ENCODE measurements at places on chromosomes 13 and 19. TPM values are rescaled to one million over a fixed set of nuclear protein-coding genes. Genes with fewer than 3 reads are reported as not detected.

Gene ZNF729
- 0.08 TPM for total RNA-seq

DNA sequence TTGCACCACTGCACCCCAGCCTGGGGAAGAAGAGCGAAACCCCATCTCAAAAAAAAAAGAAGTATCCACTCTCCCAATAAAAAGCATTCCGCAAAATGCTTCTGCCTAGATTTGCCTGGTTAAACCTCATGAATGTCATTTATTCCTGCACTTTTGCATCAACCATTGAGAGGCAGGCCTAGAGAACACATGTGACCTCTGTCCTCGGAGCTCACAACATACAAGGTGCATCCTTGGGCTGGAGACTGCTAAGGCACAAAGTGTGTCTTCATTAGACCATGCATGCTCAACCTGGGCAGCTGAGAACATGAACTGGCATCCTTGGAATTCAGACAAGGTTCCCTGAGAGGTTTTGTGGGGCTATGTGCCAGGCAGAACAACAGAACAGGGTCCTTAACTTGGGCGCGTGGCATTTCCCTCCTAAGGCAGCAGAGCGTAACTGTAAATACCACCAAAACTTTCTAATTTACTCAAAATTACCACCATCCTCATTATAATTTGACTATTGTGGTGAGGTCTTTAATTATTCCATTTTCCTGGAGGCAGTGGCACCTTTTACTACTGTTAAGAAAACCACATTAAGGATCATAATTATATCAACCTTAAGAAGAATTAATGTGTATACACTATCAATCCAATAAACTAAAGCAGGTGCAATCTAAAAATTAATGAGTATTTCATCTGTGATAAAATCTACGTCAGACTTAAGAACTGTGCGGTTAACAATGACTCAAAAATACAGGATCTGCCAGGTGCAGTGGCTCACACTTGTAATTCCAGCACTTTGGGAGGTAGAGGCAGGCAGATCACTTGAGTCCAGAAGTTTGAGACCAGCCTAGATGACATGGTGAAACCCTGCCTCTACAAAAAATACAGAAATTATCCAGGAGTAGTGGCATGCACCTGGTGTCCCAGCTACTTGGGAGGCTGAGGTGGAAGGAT is 13.8 kb downstream of the RCBTB1 start:
- DNase-seq, result no peak

- DNase-seq, result no peak
Observed at GRCh38 chr13:56886398-56886797, 254.3 kb upstream of the PRR20A start.

- no peak for DNase-seq
Observed at GRCh38 chr13:27728271-27728670, 64.0 kb upstream of the GSX1 start.

DNA sequence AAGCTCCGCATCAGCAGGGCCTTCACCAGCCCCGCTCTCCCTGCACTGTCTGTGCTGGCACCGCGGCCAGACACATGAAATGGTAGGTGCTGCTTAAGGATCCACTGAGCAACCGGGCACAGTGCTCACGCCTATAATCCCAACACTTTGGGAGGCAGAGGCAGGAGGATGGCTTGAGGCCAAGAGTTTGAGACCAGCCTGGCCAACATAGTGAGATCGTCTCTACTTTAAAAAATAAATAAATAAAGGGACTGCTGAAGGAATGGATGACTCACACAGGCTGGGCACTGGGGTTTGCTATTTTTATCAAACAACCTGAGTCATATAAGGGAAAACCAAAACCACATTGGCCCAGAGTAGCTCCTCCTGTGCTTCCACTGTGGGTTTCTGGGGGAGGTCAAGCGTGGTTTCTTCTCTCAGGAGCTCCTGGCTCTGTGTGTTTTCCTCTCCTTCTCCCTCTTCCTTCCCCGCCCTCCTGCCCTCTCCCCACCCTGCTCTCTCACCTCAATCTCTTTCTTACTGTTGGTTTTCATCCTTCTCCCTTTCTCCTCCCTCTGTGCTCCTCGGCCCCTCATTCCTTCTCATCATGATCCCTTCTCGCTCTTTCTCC is 21.3 kb downstream of the VRK3 start:
- peak; percentile 98 for DNase-seq

GRCh38 chr13:113058129-113058987 is 47.2 kb upstream of the F7 start:
- DNase-seq, result no peak

DNA sequence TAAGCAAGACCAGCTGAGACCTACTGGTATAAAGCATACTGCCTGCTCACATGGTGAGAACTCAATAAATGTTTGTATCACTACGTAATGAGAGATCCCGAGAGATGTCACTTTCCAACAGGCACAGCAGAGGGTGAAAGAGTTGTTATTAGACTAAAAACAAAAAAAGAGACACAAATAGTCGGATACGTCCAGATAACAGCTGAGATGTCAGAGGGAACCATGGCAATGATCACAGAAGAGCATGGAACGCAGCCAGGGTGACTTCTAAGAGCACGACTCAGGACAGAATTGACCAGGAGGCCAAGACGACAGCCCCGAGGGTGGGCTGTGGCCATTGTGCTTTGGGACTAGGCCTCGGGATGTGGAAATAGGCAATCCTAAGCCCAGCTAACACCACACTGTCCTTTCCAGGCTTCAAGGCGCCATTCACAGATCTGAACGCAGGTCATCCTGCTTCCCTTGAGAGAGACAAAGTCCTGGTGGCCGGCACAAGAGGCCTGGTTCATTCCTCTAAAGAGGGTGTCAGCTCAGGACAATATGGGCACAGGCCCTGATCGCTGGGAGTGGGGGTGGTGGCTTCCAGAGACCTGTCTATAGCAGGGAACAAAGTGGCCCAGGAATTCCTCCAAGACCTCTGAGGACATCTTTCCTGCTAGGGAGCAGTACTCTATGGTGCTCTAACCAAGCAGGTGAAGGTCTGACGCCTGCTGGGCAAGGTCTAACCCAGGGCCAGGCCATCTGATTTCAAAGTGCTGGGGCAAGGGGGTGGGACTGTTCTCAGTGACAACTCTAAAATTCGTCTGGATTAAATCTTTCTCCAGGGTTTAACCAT is 3.2 kb downstream of the SH3GL1 start:
- no peak for DNase-seq

All from H4 (cell line).